Tibial artery (tissue), 4 donors: ENCODE measurements at places on chromosomes 16 and 17.

- DNase-seq: no peak
Measured at GRCh38 chr17:34852614-34853013, 108.6 kb downstream of the CCT6B start.

GRCh38 chr17:5511401-5512225 is 25.2 kb downstream of the MIS12 start:
- no peak for DNase-seq

DNA sequence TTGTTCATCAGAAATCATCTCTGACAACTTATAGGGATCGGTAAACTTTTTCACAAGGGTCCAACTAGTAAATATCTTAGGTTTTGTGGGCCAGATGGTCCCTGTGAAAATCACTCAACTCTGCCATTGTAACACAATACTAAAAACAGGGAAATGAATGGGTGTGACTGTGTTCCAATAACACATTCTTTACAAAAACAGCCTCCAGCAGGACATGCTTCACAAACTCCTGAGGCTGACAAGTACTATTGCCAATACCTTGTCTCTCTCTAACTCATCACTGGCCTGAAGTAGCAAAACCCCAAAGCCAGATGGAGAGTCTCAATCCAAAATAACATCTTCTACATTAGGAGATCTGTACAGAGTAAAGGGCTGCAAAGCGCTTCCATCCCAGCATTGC is 312.3 kb downstream of the TOX3 start:
- DNase-seq: no peak

GRCh38 chr16:720447-720989 is 428 bp upstream of the ANTKMT start:
- no peak for DNase-seq
